ENCODE measurements at places on chromosomes 12 and 14.
A peak's percentile ranks its signal among the peaks of the same experiment; 100 is the strongest.

DNA sequence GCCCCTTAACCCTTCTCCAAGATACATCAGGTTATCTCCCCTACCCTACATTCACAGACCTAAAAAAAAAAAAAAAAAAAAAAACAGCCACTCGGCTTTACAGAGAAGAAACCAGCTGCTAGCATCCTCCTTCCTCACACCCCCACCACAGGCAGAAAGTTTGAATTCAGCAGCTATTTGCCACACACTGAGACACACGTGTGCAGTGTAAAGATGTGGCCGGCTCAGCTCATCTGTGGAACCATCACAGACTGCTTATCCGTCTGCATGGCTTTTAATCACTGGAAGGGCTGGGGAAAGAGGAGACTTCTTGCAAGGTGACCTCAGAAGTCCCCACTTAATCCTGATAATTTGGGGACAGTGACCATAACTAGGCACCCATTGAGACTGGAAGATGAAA is 50.0 kb downstream of the VWF start:
- DNase-seq: peak; percentile 62

DNA sequence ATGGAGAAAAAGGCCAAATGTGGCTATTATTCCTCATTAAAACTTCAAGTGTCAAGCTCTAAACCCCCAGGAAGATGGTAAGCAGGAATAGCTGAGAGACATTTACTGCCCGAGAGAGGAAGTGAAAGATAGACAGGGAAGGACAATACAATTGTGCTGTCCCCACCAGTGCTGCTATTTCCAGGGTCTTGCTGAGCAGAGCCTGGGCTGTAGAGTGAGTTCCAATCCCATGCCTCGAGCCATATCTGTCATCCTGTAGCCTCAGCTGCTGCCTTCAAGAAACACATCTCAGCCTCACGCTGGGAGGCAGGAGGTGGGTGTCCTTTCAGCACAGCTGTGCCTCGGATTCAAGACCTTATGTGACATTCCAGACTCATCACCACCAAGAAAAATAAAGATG is 114.0 kb downstream of the RPAP3 start:
- no peak for DNase-seq

DNA sequence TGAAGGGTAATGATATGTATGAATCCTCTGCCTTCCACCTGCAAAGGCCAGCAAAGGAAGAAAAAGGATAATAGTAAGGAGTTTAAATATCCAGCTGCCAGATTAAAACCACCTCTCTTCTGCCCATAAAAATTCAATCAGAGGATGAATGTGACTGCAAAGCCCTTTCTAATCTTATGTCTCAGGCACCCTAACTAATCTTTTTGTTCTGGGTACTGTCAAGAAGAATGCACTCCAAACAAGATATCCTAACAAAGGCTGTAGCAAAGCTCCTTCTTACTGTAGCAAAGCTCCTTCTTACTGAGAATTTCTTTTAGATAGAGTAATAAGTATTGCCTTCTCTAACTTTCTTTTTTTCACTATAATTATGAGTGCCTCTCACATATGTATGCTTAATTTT is 91.8 kb downstream of the ST8SIA1 start:
- no peak for DNase-seq

GRCh38 chr14:92546347-92547053 is 32.9 kb downstream of the RIN3 start:
- no peak for DNase-seq

DNA sequence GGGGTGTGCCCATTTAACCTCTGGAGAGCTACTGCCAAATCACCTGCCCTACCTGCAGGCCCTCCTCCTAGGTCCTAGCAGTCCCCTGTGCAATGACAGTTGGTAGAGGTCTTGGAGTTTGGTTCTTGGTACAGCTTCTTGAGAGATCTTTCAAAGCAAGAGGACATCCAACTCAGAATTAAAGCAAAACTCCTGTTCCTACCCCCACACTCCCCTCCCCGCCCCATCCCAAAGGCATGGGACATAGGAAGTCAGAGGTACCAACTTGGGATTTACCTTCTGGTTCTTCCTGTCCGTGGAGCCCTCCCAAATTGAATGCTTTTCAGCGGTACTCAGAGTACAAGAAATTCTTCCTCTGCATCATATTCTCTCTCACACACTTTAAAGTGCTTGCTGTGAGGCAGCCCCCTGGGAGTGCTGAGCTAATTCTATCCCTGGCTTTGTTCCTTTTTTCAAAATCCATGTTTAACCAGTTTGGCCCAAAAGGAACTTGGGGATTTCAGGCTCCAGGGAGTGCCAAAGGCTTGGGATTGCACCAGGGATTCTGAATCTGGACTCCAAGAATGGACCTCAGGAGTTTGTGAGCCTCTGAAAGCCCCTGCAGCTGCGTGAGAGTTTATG is 40.8 kb downstream of the GALNT16 start:
- DNase-seq: no peak

- peak; percentile 35 for DNase-seq
These were observed 28.1 kb upstream of the IL22 start for GRCh38 chr12:68281322-68282077.

DNA sequence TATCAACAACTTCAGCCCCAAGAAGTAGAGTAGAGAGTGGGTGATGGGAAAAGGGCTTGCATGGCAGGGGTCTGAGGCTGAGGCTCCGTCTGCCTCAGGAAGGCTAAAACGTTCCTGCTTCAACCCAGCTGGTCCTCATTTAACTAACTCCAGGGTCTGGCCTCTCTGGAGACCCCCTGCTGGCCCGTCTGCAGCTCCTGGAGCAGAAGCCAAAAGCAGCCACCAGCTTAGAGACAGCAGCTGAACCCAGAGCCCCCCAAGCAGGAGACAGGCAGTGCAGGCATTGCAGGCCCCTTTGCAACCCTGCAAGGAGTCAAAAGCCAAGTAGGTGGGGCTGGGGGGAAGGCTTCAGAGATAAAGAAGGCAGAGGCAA is 25.1 kb upstream of the LTBP2 start:
- no peak for DNase-seq

GRCh38 chr12:2439332-2440100 is 355.3 kb upstream of the FKBP4 start:
- peak; percentile 35 for DNase-seq

All from hematopoietic multipotent progenitor cell treated with erythropoietin and hydrocortisone succinate and interleukin-3 and kit ligand, for 4 days (in vitro differentiated cells).